CD4-positive, alpha-beta T cell treated with Interleukin-21 for 1 hour (primary cell): ENCODE measurements at places on chromosomes 11 and 22.

- DNase-seq, result no peak
Measured at GRCh38 chr22:49887702-49888101, 30.5 kb downstream of the ALG12 start.

DNA sequence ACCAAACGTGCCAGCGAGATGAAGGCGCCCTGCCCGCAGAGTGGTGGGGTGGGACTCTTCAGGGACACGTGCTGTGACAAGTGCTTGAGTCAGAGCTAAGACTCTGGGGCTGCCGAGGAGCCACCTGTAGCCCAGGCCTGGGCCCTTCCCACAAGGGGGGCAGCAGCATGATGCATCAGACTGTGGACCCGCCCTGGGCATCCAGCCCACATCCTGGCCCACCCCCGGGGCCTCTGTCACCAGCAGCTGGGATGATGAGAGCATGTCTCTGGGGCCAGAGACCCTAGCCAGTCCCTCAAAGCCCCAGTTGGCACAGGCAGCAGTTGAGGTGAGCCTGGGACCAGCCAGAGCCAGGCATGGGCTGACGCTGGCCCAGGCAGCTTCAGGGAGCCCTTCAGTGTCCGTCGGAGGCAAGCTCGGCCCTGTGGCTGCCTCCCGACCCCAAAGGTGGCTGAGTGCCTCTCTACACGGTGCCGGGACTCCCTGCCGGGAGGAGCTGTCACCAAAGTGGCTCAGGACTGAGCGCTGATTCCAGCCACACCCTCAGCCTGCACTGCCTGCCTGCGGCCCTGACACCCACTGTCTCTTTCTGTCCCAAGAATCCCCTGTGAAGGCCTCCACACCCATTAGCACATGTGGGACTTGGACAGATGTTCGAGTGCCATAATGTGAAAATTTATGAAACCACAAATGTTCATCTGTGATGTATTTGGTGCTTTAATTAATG, 41.3 kb downstream of the CDKN1C start:
- DNase-seq, result no peak

DNA sequence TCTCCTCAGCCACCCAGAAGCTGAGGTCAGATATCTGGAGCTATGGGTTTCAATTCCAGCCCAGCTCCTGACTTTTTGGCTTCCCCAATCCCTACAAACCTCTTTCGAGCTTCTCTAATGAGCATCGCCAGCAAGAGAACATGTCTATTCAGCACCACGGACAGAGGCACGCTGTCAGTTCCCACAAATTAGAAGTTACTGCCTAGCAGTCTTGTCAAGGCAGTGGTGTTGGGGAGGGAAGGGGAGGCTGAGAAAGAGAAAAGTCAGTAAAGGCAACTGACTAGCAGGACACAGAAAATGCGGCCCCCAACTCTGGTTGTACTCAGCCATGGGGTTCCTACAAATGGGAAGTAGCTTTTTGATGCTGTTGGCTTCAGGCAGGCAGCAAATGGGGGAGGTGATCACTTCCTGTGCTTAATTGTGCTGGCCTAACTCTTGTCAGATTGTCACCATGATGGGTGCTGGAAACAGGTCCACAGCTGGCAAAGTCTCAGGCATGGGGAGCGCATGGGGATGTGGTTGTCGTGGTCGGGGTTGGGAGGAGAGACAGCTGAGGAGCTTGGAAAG, 205.9 kb downstream of the ST3GAL4 start:
- DNase-seq, result no peak

- DNase-seq, result no peak
Measured at GRCh38 chr11:28526406-28526751, 418.2 kb downstream of the METTL15 start.

DNA sequence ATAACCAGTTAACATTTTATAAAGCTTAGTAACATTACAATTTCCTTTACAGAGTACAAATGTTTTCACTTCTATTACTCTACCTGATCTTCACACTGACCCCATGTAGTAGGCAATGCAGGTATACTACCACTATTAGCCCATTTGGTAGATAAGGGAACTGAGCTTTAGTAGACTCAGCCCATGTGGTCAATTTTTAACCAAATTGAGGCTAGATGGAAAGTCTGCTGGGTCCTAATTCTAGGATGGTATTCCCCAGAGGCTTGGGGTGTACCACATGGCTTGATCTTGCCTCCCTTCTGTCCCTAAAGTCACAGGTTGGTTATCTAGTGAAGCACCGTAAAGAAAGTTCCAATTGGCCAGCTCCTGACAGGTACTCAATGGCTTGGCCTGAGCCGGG, 48.2 kb downstream of the NRXN2 start:
- no peak for DNase-seq

DNA sequence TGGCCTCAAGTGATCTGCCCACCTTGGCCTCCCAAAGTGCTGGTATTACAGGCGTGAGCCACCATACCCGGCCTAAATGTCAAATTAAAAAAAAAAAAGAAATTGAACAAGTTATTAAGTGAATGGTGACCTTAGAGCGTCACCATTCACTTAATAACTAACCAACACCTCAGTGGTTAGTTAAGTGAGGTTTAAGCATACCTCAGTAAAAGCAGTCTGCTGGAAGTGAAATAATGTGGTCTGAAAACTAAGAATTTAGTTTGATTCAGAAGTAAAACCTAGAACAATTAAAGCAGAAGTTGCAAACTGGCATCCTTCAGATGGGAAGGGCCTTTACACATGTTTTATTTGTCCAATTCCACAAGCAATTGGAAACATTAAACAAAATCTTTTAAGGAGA, 71.5 kb downstream of the FCHSD2 start:
- DNase-seq, result no peak

- DNase-seq, result no peak
Measured at GRCh38 chr11:35930466-35930865, 13.4 kb upstream of the LDLRAD3 start.

DNA sequence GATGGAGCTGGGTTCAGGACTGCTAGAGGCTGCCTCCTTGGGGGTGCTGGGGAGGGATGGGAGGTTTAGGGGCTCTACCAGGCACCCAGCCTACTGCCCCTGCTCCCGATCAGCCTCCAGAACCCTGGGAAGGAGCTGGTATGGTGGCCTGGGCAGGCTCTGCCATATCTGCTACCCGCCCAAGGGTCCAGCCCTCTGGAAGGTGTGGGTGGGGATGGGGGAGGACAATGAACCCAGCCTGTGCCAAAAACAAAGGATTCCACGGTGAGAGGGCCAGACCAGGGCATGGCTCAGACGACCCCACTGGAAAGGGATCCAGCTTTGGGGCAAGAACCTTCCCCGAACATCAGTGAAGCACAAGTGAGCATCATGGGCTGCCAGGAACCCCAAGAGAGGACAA, 3.0 kb downstream of the CASTOR1 start:
- DNase-seq, result no peak

DNA sequence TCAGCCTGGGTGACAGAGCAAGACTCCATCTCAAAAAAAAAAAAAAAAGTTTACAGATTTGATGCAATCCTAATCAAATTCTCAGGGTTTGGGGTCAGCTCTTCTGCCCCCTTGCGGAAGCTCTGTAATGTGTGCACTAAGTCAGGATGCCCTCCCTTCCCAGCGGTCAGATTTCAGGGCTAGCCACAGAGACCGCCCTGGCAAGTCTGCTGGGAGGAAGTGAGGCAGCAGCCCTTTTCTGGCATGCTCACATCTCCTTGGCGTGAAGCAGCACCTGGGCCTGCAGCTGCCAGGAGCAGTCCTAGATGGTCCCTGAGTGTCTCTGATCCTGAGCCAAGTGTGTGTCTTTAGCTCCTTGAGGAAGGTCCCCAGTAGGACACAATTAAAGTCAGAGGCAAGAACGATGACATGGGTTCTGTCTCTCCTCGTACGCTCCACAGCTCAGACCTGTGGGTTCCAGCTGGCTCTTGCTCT, 10.9 kb upstream of the APOBEC3C start:
- DNase-seq, result peak; percentile 84

DNA sequence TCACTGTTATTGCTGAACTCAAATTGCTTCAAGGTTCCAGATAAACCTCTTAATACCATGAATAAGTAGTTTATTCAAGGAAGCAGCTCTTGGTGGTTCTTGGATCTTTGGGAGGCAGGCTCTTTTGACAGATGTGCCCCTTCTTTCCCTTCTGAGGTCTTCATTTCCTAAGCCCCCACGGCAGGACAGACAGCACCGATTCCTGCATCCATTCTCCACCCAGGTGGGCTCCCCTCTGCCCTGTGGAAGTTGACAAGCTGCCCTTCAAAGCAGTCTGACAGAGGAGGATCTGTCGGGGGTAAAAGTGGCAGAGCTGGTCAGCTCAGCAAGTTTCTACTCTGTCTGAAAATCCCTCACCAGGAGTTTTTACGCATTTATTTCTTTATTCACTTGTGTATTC, 605.3 kb upstream of the B3GAT1 start:
- no peak for DNase-seq

- no peak for DNase-seq
Measured at GRCh38 chr11:102773386-102773785, 7.0 kb downstream of the MMP10 start.

- DNase-seq, result no peak
Measured at GRCh38 chr11:113393501-113393985, 6.0 kb downstream of the ANKK1 start.

DNA sequence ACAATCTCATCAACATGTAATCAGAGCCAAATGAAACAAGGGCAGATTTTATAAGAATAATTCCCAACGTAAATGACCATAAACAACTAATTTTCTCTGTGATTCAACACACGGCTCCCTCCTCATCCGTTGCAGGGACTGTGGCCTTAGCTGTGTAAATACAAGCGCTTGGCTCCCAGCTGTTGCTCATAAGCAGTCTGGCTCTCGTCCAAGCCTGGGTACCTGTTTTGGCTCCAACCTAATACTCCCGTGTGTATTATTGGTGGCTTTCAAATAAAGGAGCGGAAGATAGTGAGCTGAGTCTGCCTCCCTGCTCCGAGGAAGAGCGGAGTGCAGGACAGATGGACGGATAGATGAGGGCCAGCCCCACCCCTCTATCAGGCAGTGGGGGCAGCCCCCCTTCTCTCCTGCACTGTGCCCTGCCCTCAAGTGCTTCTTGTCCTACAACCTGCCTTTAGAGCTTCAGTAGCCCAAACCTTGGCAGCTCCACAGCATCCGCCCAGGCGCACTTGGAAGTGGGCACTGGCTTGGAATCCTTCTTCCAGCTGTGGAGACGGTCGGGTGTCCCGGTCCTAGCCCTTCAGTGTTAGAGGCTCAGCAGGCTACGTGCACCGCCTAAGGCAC, 670.9 kb downstream of the BRD1 start:
- DNase-seq, result no peak

GRCh38 chr11:127632546-127632945, 632.0 kb upstream of the KIRREL3 start:
- no peak for DNase-seq

- no peak for DNase-seq
Measured at GRCh38 chr11:57241353-57241972, 4.4 kb upstream of the APLNR start.

- no peak for DNase-seq
Measured at GRCh38 chr11:69598147-69598546, 42.8 kb upstream of the CCND1 start.

- DNase-seq, result no peak
Measured at GRCh38 chr11:9982127-9982795, 311.8 kb downstream of the SBF2 start.

DNA sequence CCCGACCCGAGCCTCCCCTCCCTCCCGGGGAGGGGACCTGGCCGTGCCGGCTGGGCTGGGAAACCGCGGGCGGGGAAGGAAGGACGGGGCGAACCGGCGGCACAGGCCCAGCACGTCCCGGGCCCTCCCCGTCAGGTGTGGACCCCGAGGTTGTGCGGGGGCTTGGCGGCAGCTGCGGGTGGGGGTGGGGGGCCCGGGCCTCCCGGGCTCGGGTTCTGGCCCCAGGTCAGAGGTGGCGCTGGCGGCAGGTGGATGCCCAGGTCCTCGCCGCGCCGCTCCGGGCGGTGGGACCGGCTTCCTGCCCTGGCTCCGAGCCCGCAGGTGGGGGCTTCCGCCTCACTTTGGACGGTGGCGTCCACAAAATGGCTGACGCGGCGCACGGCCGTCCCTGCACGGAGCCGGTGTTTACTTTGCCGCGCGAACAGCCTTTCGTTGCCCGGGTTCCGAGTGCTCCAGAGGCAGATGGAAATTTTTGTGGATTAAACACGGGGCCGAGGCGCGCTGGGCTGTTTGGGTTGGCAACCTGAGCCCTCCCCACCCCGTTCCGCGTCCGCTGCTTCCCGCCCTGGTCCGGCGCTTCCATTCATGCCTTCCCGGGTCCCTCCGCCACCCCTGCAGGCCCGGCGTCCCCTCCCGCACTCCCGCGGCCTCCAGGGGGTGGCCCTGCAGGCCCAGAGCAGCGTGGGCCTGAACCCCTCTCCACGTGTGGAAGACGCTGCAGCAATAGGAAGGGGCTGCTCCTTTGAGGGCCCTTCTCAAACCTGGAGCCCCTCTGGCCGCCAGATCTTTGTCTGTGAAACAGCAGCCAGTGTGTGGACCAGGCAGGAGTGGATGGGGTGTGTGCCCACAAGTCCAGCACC, 92.0 kb upstream of the KCNQ1OT1 start:
- peak; percentile 35 for DNase-seq

DNA sequence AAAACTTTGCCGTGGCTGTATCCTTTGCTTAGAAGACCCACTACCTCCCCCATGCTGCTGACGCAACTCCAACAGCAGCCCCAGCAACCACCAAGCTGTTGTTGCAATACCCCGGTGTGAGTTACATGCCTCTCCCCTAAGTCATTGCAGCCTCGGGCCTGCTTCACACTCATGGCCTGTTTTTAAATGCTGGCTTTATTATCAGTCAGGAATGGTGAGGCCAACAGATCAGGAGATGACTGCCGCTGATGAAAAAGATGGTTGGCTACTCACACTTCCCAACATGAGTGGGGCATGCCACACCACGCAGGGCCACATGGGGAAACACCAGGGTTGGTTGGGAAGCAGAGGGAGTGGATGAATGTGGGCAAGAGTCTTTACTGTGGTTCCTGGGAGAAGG, 171.5 kb upstream of the SYT13 start:
- DNase-seq, result no peak

DNA sequence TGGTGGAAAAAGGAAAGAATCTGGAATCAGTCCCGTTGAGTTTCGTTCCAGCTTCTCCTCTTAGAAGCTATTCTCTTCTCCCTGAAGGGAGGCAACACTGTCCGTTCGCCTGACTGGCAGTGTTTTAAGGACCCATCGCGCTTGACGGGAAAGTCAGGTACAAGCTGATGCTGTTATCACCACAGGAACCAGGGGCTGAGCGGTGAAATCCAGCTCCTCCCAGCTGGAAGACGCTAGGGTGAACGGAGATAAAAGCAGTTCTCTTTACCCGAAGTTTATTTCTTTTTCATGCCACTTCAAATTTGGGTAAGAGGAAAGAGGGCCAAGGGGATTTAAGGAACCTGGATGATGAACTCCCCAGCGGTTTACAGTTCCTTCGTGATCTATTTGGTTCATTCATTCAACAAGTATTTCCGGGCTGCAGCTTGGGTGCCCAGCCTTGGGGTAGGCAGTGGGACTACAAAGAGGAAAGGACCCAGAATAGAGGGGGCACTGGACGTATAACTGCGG, 551 bp upstream of the DEUP1 start:
- no peak for DNase-seq
